Osteocyte (in vitro differentiated cells): ENCODE measurements at places on chromosomes 13 and 19. TPM values are rescaled to one million over a fixed set of nuclear protein-coding genes. Genes with fewer than 3 reads are reported as not detected.
A peak's percentile ranks its signal among the peaks of the same experiment; 100 is the strongest.

- no peaks in the 10 kb centered on the region for H3K27me3 ChIP-seq
- H3K4me3 ChIP-seq = no peak overlapping the region
- DNase-seq = no peak
- no peak overlapping the region for H3K27ac ChIP-seq
Observed at GRCh38 chr13:24231377-24231776, 70.9 kb downstream of the SPATA13 start.

GRCh38 chr13:79448413-79448812 lies 32.5 kb upstream of the NDFIP2 start:
- no peak overlapping the region for H3K4me3 ChIP-seq
- H3K27me3 ChIP-seq = peaks cover 15% of the 10 kb centered on the region
- no peak for DNase-seq
- H3K4me1 ChIP-seq = peaks cover 6% of the 10 kb centered on the region

Gene NPAS1
- total RNA-seq = 0.71 and 0.99 TPM in 2 replicates

- peak; percentile 80 for DNase-seq
- H3K27ac ChIP-seq = no peak overlapping the region
- H3K4me3 ChIP-seq = no peak overlapping the region
- H3K36me3 ChIP-seq = no peaks in the 10 kb centered on the region
- H3K4me1 ChIP-seq = peaks cover 3% of the 10 kb centered on the region
Observed at GRCh38 chr19:46031781-46032596, 8.8 kb downstream of the IGFL4 start.

- H3K27ac ChIP-seq = no peak overlapping the region
- no peaks in the 10 kb centered on the region for H3K4me1 ChIP-seq
- H3K36me3 ChIP-seq = no peaks in the 10 kb centered on the region
- no peak overlapping the region for H3K4me3 ChIP-seq
- no peaks in the 10 kb centered on the region for H3K27me3 ChIP-seq
- no peak for DNase-seq
Observed at GRCh38 chr13:88601949-88602348, 930.8 kb downstream of the SLITRK5 start.

DNA sequence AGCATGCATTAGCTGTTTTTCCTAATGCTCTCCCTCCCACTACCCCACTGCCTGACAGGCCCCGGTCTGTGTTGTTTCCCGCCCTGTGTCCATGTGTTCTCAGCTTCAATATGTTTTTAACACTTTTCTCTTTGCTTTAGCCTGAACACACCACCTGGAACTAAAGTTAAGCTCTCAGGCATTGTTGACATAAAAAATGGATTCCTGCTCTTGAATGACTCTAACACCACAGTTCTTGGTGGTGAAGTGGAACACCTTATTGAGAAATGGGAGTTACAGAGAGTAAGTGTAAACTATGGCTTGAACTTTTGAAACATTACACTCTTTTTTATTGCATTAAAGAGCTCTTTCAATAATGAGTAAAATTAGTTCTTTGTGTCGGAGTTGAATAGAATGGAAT lies 70.1 kb downstream of the TDRD3 start:
- no peak for DNase-seq
- no peaks in the 10 kb centered on the region for H3K4me1 ChIP-seq
- H3K27me3 ChIP-seq = no peaks in the 10 kb centered on the region
- peaks cover 24% of the 10 kb centered on the region for H3K36me3 ChIP-seq
- no peak overlapping the region for H3K27ac ChIP-seq
- no peak overlapping the region for H3K4me3 ChIP-seq

Gene CEP89
- 32.9 and 38.6 TPM in 2 replicates for total RNA-seq

- no peak overlapping the region for H3K27ac ChIP-seq
- DNase-seq = no peak
- no peaks in the 10 kb centered on the region for H3K27me3 ChIP-seq
- H3K4me1 ChIP-seq = peaks cover 6% of the 10 kb centered on the region
- peaks cover 7% of the 10 kb centered on the region for H3K36me3 ChIP-seq
Observed at GRCh38 chr19:4089946-4090345, 23.2 kb upstream of the ZBTB7A start.

Gene CBY2
- total RNA-seq = not detected in 2 replicates

GRCh38 chr13:33014291-33014690 lies 1.9 kb upstream of the KL start:
- H3K27ac ChIP-seq = no peak overlapping the region
- H3K36me3 ChIP-seq = no peaks in the 10 kb centered on the region
- peaks cover 8% of the 10 kb centered on the region for H3K4me1 ChIP-seq
- peaks cover 56% of the 10 kb centered on the region for H3K27me3 ChIP-seq

GRCh38 chr13:107961849-107962608 lies 253.3 kb downstream of the LIG4 start:
- H3K27me3 ChIP-seq = peaks cover 9% of the 10 kb centered on the region
- no peak for DNase-seq
- H3K4me1 ChIP-seq = no peaks in the 10 kb centered on the region
- H3K27ac ChIP-seq = no peak overlapping the region
- H3K36me3 ChIP-seq = no peaks in the 10 kb centered on the region
- H3K4me3 ChIP-seq = no peak overlapping the region

GRCh38 chr19:661427-662196 lies 1.4 kb downstream of the RNF126 start:
- H3K27ac ChIP-seq = peak overlapping the region; percentile 69
- H3K4me1 ChIP-seq = peaks cover 36% of the 10 kb centered on the region
- H3K36me3 ChIP-seq = no peaks in the 10 kb centered on the region

GRCh38 chr13:26677156-26677555 lies 83.4 kb downstream of the GPR12 start:
- H3K27ac ChIP-seq = no peak overlapping the region
- H3K36me3 ChIP-seq = peaks cover 16% of the 10 kb centered on the region
- H3K27me3 ChIP-seq = no peaks in the 10 kb centered on the region
- no peak overlapping the region for H3K4me3 ChIP-seq
- H3K4me1 ChIP-seq = peaks cover 24% of the 10 kb centered on the region

- H3K36me3 ChIP-seq = peaks cover 28% of the 10 kb centered on the region
- DNase-seq = no peak
- no peaks in the 10 kb centered on the region for H3K27me3 ChIP-seq
- peaks cover 20% of the 10 kb centered on the region for H3K4me1 ChIP-seq
- H3K4me3 ChIP-seq = no peak overlapping the region
Observed at GRCh38 chr13:41610404-41610803, 153.1 kb downstream of the RGCC start.

DNA sequence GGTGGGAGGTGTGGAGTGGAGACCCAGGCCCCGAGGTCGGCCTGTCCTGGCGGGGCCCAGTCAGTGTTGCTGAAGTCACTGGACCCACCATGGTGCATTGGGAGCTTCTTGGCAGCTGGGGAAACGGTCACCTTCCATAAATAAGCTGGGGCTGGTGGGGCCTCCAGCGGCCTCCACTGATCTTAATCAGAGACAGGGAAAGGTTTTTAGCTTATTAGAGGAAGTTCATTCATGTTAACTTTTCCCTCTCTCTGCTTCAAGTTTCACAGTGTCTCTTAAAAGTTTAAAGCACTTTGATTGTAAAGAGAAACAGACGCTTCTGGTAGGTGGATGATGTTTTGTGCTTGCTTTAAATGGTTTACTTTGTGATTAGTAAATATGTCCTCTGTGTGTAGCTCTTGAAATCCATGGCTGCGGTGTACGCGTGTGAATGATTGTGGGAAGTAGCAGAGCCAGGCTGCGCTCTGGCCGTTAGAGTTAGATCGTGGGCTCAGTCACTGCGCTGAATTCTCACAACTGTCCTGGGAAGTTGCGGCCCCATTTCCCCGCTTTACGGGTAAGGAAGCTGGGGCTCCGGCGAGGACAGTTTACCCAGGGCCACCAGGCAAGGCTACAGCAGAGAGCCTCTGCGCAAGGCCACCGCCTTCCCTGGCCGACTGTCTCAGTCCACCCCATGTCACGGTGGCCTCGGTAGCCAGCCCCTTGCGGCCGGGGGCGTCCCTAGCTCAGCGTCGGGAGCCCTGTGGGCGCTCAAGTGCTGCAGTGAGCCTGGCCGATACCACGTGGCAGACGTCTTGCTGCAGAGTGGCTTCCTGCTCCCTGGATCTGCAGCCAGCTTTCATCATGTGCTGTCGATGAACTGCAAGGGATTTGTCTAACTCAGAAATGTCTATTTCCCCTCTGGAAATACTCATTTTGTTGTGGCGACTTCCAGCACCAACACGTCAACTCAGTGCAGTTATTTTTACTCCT lies 16.5 kb upstream of the NDUFS7 start:
- H3K4me3 ChIP-seq = no peak overlapping the region
- H3K4me1 ChIP-seq = peaks cover 7% of the 10 kb centered on the region
- H3K36me3 ChIP-seq = peaks cover 25% of the 10 kb centered on the region
- no peaks in the 10 kb centered on the region for H3K27me3 ChIP-seq
- DNase-seq = no peak

GRCh38 chr19:11446652-11447301 lies 11.3 kb downstream of the PRKCSH start:
- no peak overlapping the region for H3K4me3 ChIP-seq
- no peaks in the 10 kb centered on the region for H3K27me3 ChIP-seq
- no peak overlapping the region for H3K27ac ChIP-seq
- H3K36me3 ChIP-seq = peaks cover 11% of the 10 kb centered on the region
- DNase-seq = no peak

DNA sequence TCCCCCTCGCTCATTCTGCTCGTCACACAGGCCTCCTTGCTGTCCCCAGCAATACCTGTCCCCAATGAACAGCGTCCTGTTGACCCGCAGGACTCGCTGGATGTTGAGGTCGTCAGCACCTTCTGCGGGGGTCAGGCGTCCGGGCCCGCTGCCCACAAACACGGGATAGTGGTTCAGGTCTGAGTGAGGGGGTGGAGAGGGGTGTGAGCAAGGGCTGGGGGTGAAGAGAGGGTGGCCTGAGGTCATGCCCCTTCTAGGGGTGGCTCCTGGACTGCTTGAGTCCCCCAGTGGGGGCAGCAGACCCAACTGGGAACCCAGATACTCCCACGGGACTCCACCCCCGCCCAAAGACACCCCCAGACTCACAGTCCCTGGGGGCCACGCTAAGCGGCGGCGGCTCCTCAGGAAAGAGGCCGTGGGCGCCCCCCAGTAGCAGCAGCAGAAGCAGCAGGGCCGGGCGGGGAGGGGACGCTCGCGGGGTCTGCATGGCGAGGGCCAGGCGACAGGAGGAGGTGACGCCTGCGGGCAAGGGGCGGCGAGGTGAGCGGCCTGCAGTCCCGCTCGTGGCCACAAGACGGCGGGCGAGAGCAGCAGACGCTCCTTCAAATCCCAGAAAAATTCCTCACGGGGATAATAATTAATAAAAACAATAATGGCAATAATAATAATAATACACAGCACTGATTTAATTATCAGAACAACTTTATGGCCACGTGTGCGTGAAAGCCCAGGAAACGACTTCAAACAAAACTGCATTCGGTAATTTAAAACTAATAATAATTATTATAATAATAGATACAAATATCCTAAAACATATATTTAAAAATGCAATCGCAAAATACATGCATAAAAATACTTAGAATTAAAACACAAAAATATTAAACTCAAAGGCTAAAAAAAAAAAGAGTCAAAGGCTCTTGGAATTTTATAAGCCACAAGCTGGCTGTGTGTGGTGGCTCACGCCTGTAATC lies 1.2 kb downstream of the SEMA6B start:
- no peak overlapping the region for H3K4me3 ChIP-seq
- H3K27me3 ChIP-seq = no peaks in the 10 kb centered on the region
- no peaks in the 10 kb centered on the region for H3K36me3 ChIP-seq
- H3K4me1 ChIP-seq = peaks cover 2% of the 10 kb centered on the region
- no peak overlapping the region for H3K27ac ChIP-seq

DNA sequence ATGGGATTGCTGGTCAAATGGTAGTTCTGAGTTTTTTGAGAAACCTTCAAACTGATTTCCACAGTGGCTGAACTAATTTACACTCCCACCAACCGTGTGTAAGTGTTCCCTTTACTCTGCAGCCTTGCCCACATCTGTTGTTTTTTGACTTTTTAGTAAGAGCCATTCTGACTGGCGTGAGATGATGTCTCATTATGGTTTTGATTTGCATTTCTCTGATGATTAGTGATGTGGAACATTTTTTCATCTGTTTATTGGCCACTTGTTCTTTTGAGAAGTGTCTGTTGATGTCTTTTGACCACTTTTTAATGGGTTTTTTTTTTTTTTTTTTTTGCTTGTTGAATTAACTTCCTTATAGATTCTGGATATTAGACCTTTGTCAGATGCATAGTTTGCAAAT lies 4.3 kb downstream of the CAB39L start:
- no peaks in the 10 kb centered on the region for H3K27me3 ChIP-seq
- H3K27ac ChIP-seq = no peak overlapping the region
- no peak overlapping the region for H3K4me3 ChIP-seq
- DNase-seq = no peak
- H3K36me3 ChIP-seq = no peaks in the 10 kb centered on the region

- H3K4me3 ChIP-seq = peak within 1 kb of the TSS; percentile 47
- DNase-seq = no peak
- peaks cover 43% of the 10 kb centered on the region for H3K27me3 ChIP-seq
- peaks cover 21% of the 10 kb centered on the region for H3K4me1 ChIP-seq
Observed at GRCh38 chr19:1449467-1450442, at the start of gene APC2. Gene APC2, plus strand, starts transcription at chr19:1450121. Its CDS starts 2,881 bp downstream, at chr19:1453002.

Gene TINCR
- 13.5 and 16.4 TPM in 2 replicates for total RNA-seq

Gene KLK11
- not detected in 2 replicates for total RNA-seq

GRCh38 chr13:19864746-19865309 lies 1.4 kb upstream of the ZMYM5 start:
- H3K36me3 ChIP-seq = no peaks in the 10 kb centered on the region
- H3K4me1 ChIP-seq = peaks cover 26% of the 10 kb centered on the region

- no peaks in the 10 kb centered on the region for H3K36me3 ChIP-seq
- H3K27me3 ChIP-seq = peaks cover 4% of the 10 kb centered on the region
Observed at GRCh38 chr19:48596679-48597465, 9.7 kb upstream of the SPACA4 start.

Gene ATXN8OS
- total RNA-seq = not detected in 2 replicates

DNA sequence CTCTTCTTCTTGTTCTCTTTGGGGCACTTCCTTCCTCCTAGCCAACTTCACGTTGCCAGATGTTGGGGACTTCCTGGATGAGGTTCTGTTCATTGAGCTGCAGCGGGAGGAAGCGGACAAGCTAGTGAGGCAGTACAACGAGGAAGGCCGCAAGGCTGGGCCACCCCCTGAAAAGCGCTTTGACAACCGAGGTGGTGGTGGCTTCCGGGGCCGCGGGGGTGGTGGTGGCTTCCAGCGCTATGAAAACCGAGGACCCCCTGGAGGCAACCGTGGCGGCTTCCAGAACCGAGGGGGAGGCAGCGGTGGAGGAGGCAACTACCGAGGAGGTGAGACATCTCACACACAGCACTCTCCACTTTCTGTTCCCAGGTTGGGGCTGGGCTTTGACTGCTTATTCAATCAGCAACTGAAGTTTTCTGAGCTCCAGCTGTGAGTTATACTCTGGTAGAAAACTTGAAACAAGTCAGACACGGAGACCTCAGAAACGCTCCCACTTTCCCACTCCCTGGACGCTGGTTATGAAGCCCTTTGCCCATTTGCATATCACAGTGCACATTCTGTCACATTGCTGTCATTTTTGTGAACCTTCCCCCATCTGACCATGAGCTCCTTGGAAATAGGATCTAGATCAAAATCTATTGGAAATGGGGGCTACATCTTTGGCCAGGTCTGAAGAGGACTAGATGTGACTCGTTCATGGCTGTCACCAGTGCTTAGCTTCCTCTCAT lies 7.2 kb upstream of the CCDC97 start:
- peaks cover 26% of the 10 kb centered on the region for H3K4me1 ChIP-seq
- H3K27me3 ChIP-seq = no peaks in the 10 kb centered on the region
- H3K4me3 ChIP-seq = no peak overlapping the region
- H3K36me3 ChIP-seq = peaks cover 46% of the 10 kb centered on the region

Gene PRTN3
- not detected in 2 replicates for total RNA-seq
